Stimulated activated CD4-positive, alpha-beta T cell treated with anti-CD3 and anti-CD28 coated beads, Interleukin-15, amount 100 ng/mL, for 1 hour (primary cell): ENCODE measurements at places on chromosomes 11 and 22.

DNA sequence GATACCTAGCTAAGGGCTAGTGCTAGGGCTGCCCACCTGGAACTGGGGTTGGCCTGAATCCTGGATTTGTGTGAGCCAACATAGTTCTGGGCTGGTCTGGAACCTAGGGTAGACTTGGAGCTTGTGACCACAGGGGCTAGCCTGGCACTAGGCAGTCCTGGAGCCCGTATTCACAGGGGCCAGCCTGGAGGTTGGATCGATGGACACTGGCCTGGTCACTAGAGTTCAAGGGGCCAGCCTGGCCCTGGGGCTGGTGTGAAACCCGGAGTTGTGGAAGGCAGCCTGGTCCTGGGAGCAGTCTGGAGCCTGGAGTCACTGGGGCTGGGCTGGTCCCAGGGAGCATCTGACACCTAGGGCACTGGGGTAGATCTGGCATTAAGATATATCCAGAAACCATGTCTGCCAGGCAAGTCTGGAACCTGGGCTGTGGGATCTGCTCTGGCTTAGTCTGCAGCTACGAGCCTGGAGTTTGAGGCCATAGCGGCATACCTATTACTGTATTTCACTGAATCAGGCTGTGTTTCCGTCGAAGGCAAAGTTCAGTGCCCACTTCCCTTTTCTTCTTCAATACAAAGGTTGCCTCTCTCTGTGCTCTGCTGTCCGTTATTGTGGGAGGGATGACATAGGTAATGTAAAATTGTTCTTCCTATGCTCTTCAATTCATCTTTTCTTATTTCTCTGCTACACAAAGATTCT, 9.1 kb upstream of the GLYATL1B start:
- no peak for DNase-seq

DNA sequence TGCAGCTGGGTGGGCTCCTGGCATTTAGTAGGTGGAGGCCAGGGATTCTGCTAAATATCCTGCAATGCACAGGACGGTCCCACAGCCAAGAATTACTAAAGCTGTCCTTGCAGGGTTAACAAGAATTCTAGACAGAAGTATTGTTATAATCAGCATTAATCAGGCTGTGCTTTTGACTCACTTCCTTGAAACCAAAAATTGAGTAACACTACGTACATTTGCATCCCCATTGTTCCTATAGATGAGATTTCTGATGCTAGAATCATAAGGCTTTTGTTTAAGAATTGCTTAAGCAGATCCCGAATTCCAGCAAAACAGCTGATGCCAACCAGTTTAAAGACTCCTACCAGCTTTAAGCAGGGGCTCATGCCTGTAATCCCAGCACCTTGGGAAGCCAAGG, 11.4 kb downstream of the SLC6A5 start:
- no peak for DNase-seq

DNA sequence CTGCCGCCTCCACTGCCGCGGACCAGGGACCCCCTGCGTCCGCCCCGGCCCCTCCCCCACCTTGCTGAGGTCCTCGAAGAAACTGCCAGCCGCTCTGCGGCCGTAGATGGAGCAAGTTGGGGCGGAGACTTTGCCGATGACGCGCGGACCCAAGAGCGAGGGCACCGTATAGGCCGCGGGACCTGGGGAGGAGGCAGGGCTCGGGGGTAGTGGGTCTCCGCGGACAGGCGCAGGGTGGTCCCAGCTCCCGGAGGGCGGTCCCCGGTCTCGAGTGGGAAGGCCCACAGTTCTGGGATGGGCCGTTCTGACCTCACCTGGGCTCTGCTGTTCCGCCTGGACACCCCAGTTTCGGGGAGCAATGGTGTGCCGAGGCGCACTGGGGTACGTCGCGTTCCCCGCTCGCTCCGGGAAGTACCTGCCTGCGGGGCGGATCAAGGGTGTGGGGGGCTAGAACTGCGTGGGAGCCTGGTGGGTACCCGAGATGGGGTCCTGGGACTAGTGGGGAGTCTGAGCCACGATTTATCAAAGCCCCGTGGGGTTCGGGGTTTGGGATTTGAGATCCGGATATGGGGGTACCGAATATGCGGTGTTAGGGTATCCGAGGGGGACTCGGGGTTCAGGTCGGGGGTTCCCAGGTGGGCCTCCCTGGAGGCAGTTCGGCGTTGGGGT, 1.2 kb upstream of the TYMP start:
- DNase-seq: peak; percentile 65

DNA sequence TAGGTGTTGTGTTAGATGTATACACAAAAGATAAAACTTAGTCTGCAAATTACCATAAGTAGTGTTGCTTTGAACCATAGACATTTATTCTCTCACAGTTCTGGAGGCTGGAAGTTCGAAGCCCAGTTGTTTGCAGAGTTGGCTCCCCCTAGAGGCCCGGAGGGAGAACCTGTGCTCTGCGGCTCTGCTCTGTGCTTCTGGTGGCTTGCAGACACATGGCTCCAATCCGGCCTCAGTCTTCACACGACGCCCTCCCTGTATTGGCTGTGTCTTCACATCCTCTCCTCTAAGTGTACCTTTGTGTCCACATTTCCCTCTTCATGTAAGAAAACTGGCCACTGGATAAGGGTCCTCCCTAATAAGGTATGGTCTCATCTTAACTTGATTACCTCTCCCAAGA, 128.4 kb downstream of the OPCML start:
- DNase-seq: no peak
